ENCODE measurements at places on chromosomes 12 and 14.
A peak's percentile ranks its signal among the peaks of the same experiment; 100 is the strongest.

DNA sequence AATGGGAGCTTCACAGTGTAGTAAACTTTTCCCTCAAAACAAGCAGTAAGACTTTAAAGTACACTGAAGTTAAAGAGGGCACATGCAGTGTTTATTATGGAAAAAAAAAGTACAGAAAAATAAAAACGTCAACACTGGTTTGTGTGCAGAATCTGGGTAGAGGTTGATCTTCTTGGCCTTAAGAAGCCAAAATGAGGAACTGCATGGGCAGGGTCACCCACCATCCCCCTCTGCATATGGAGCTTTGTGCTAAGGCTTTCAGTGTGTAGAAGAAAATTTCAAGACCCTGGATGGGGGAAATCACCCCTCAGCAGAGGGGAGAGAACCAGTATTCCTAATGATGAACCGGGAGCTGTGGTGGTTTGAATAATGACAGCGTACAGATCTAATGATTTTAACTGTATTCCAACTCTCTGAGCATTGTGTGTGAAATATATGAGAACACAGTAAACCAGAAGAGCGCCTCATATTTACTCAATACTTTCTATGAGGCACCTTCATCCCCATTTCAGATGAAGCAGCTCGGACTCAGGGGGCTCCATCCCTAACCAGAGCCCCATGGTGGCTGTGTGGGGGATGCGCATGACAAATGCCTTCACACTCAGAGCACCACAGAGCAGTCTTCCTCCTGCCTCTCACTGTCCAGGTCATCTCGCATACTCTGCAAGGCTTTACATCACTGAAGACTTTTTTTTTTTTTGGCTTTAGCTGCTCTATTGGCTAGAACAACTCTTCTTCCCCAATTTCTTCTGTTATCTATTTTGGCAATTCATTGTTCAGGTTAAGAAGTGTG is 33.4 kb downstream of the ACADS start:
- DNase-seq, result no peak

- no peak for DNase-seq
Measured at GRCh38 chr12:102169922-102170621, 27.6 kb downstream of the PMCH start.

DNA sequence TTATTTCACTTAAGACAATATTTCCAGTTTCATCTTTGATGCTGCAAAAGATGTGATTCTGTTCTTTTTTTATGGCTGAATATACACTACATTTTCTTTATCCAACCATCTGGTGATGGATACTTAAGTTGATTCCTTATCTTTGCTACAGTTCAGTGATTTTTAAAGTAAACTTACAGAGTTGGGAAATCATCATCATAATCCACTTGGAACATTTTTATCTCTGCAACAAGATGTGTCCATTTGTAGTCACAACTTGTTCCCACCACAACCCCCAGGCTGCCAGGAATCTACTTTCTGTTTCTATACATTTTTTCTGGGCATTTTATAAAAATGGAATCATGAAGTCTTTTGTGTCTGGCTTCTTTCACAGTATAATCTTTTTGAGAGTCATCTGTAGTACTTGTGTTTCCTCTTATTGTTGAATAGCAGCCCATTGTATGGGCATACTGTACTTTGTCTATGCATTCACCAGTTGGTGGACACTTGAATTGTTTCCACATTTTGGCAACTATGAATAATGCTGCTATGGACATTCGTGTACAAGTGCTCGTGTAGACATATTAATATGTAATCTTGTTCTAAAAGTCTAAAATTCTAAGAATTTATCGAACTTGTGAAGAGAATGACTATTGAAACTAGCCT is 212.5 kb upstream of the DDHD1 start:
- no peak for DNase-seq

DNA sequence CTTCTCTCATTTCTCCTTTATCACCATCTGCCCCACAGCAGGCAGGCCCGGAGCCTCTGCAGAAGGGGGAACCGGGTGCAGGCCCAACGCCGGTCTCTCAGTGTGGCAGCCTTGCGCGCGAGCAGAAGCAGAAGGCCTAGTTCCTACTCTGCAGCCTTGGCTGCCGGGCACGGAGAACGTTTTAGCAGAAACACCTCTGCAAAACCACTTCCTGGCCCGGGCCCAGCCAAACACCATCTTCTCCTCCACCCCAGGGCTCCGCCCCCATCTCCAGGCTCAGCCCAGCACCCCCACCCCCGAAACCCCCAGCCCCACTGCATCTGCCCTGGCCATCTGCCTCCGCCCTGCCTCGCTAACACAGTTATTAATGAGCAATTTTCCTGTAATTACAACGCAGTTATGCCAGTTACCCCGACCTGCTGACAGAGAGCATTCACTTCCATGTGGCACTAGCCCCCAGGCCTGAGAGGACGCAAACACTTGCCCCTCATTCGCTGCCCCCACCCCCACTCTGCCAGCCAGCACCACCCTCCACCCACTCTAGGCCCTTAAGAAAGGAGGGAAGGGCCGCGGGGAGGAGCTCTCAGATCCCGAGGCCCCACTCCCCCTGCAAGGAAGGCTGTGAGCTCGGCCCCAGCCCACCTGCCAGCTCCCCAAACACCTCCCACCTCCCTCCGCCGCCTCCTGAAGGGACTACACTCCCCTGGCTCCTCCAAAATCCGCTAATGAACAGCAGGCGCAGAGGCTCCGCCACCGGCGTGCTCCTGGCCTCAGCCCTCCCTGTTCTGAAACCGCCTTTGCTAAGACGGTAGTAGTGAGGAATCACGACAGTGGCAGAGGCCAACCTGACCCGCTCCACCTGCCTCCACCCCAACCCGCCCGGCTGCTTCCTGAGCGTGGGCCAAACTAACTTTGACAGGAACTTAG is 44.7 kb upstream of the FBRSL1 start:
- DNase-seq, result peak; percentile 86

- no peak for DNase-seq
Measured at GRCh38 chr12:77236066-77236465, 170.7 kb upstream of the E2F7 start.

DNA sequence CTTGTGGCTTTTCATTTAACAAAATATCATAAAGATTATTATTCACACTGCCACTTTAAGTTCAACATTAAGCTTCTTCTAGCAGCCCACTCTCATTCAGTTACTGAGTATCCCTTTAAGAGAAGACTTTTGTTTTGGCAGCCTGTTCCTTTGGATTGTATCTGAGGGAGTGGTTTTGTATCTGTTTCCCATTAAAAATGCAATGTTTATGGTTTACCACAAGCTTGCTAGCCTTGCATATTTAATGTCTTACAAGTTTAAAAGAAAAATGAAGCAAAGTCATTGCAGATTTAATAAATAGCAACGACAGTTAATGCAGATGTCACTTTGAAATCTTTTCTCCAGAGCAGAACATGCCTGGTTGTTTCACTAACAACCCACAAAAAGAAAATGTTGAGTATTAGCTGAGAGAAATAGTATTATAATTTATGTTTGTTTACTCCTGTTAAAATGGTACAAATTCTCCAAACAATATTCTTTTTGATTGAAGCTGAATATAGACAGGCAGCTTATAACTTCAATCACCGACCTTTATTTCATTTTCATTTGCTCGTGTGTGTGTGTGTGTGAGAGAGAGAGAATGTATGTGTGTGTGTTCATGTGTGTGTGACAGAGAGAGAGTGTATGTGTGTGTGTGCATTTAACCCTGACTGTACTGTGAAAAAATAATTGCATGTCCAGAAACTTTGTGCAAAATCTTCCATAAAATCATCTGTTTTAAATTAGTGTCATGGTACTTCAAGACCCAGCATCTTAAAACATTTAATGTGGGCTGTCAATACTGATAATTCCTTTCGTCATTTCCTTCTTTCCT is 1.8 kb downstream of the DCN start:
- DNase-seq, result no peak

- DNase-seq, result no peak
Measured at GRCh38 chr12:2680676-2681039, 114.1 kb upstream of the FKBP4 start.

- peak; percentile 88 for DNase-seq
Measured at GRCh38 chr12:108616941-108617858, 16.5 kb downstream of the SELPLG start.

DNA sequence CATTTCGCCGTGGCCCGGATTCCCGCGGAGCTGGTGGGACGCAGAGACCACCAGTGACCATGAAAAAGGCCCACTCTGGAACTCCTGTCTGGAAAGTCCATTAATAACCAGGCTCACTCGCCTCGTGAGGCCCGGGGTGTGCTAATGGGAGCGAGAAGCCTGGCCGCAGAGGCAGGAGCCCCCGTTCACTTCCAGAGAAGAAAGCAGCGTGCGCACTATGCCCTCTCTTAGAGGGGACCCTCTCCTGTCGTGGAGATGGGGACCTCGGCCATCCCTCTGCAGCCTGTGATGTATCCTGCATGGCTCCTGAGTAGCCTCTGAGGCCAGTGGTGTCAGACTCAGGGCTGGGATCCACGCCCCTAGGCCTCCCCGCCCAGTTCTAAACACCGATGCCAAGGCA is 134.1 kb upstream of the VRK1 start:
- DNase-seq, result no peak

DNA sequence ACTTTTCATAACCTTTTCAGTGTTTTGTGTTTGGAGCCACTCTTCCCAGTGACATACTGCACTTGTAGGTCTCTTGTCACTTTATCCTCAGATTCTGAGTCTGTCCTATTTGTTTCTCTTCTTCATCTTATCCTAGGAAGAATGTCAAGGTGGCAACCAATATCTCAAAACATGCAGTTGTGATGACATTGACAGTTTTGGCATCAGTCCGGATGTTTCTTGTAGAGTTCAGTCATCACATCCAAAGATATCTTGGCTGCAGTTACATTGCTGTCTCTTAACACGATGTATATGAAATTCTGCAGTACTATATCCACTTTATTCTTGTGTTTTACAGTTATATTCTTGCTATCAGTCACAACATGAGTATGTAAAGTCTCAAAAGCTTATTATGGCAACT is 6.4 kb downstream of the ADIPOR2 start:
- DNase-seq, result no peak

DNA sequence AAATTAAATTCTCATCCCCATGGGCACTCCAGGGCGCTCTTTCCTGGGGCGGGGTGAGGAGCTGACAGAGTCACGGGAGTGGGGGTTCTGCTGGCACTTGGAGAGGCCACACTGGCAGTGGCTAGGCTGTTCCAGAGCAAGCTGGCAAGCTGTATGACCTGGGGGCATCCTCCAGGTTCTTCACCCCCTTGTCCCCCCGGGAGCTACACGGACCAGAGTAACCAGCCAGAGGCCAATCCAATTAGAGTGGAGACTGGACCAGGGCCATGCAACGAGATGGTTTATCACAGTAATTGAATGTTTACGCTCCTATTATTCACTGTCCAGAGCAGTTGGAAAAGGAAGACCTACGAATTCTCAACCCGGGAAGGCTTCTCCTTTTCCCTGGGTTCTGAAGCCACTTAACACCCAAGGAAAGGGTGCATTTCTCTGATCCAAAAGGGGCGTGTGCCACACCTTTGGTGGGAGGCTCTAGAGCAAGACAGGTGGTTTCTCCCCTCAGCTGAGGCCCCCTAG is 43.8 kb upstream of the PNMA1 start:
- no peak for DNase-seq

DNA sequence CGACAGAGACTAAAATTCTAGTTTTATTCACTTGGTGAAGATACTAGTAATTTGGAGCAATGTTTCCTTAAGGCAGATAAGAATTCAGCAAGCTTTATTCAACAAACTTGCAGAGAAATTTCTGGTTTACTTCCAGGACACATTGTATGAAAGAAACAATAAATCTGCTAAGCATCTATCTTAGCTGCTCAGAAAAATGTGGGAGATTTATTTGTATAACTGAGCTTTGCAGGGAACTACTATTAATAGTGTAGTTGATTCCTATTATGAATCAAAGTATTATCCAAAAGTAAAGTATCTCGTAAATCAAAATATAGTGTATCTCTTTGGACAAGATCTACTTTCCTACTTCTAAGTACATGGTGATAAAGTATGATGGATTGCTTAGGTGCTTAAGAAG is 239.4 kb upstream of the TMTC1 start:
- DNase-seq, result no peak

GRCh38 chr12:34305176-34305575 is 282.9 kb downstream of the ALG10 start:
- no peak for DNase-seq

- DNase-seq, result no peak
Measured at GRCh38 chr12:117359029-117359845, 2.2 kb downstream of the NOS1 start.

DNA sequence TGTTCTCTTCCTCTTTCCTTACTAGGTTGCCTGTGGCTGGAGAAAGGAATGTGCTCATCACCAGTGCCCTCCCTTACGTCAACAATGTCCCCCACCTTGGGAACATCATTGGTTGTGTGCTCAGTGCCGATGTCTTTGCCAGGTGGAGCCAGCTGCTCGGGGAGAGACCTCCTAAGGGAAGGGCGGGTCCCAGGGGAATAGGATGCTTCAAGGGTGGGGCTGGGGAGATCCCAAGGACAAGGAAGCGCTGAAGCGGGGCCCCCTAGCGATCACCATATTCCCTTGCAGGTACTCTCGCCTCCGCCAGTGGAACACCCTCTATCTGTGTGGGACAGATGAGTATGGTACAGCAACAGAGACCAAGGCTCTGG is 10.2 kb downstream of the MARS1 start:
- no peak for DNase-seq

- no peak for DNase-seq
Measured at GRCh38 chr12:106274575-106275121, 26.8 kb upstream of the CKAP4 start.

GRCh38 chr14:92037989-92038388 is 1.9 kb downstream of the TRIP11 start:
- no peak for DNase-seq

DNA sequence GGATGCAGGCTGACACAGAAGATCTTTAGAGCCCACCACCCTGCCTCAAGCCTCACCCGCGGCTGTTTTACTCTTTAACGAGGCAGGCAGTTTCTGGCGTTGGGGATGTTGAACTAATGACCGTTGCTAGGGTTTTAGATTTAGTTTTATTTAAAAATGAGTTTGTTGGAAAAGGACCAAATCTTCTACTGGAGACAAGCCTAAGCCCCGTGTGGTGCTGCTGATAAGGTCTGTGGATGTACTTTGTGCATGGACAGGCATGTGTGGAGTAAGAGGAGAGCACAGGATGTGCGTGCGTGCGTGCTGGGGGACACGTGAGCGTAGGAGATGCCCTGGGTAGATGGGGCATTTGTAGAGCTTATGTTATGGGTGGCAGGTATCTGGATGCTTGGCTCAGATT is 5.7 kb downstream of the NTF3 start:
- DNase-seq, result no peak

GRCh38 chr12:49507139-49507538 is 31.7 kb upstream of the KCNH3 start:
- DNase-seq, result no peak

All from activated CD8-positive, alpha-beta memory T cell treated with anti-CD3 and anti-CD28 coated beads, Interleukin-2, amount 50 U/mL, for 48 hours (primary cell).